Hippocampal formation (tissue), 2 donors: ENCODE measurements at places on chromosomes 7 and 10.

- DNase-seq, result no peak
Observed at GRCh38 chr10:29611781-29612381, 22.9 kb downstream of the SVIL start.

DNA sequence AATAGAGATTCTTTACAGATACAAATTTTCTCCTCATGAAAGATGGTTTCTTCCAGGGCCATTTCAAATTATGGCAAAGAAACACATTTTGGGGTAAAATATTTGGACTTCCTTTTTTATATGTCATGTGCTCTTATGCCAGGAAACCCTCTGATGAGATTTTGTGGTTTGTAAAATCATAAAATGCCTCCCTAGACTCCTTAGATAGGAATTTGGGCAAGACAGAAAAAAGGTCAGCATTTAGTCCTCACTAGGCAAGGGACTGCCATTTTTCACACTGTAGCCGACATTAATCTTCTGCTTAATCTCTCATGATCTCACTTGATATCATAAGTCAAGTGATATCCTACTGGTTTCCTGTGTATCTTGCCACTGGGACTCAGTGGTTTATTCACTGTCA lies 286.4 kb downstream of the ARHGAP12 start:
- no peak for DNase-seq

- DNase-seq, result no peak
Observed at GRCh38 chr7:101733713-101734475, 83.5 kb upstream of the CUX1 start.

DNA sequence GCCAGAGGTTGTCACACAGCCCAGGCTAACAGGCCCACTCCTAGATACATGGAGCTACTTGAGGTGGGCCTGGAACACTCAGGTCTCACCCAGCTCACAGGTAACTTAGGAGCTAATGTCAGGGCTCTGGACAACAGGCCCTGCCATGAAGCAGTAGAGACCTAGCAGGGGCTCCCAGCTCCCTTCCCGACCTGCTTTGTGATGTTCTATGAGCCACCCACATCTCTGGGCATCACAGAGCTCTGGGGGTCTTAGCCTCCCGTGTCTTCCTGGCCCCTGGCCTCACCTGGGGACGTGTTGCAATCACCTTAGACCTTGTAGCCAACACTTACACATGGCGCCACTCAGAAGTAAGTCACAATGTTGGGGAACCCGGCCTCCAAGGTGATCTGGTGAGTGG lies 12.4 kb downstream of the WDFY4 start:
- DNase-seq, result no peak

DNA sequence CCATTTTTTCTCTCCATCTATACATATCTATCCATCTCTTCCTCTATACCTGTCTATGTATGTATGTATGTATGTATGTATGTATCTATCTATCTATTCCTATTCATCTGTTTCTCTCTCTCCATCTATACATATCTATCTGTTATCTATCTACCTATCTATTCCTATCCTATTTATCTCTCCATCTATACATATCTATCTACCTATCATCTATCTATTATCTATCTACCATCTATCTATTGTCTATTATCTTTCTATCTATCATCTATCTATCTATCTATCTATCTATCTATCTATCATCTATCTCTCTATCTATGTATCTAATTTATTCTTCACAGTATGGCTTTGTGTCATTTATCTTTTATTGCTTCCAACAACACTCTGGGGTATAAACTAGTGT lies 1124.4 kb downstream of the TYW1 start:
- no peak for DNase-seq

DNA sequence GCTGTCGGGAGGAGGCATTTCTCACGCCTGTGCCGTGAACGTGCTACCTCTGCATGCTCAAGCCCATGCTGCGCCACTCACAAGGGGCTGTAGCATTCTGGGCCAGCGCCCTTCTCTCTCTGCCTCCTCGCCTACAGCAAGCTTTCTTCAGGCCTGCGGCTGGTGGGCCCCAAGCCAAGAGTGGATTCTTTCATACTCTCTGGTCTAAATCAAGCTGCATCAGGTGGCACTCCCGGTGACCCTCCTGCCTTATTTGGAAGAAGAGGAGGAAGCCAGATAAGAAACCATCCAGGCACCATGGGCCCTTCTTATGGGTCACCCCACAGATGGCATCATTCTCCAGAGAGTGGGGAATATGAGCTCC lies 86.7 kb upstream of the DUSP5 start:
- DNase-seq, result no peak

GRCh38 chr7:77403957-77404356 lies 12.2 kb downstream of the GSAP start:
- no peak for DNase-seq

DNA sequence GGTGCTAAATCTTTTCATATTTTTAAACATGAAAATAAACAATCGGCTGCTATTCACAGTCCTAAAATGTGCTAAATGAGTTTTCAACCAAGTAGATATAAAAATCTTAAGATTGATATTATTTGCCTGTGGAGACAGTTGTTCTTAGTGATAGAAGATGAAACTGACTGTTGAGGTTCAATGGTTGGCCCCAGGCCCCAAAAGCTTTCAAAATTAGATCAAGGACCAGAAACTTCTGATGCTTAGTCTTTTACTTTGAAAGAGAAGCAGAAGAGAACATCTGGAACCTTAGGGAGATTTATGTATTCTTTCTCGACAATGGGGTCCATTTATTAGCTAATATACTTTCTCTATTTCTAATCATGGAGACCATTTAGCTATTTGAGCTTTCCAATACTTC lies 155.8 kb downstream of the REEP3 start:
- no peak for DNase-seq

DNA sequence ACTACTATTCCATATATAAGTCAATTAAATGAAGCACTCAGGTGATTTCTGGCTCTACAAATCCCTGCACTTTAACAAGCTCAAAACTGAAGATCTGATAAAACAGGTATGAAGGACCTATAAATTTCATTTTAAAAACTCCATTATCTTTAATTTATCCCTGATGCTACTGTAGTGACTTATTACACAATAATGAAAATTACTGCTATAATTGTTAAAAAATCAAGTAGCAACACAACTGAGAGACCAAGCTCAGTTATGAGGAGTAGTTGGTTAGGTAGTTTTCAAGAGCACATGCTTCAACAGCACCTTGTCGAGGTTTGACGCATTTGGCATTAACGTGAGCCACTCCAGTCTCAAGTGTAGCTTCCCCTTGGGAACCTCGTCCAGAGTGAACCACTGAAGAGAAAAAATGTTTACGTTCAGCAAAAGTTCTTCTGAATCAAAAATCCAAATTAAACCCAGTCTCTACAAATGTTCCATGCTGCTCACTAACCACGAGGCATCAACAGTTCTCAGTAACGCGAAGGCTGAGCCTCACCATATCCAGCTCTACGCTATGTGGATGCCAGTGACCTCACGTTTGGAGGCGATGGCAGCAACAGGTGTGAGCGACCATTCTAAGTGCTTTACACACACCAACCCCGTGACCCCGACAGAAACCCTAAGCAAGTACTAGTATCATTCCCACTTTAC lies 55.3 kb upstream of the NCAPG2 start:
- no peak for DNase-seq

GRCh38 chr10:46028584-46029460 lies 1.6 kb downstream of the NCOA4 start:
- DNase-seq, result peak; percentile 63

GRCh38 chr7:149125189-149125862 lies 798 bp downstream of the ZNF425 start:
- peak; percentile 32 for DNase-seq

DNA sequence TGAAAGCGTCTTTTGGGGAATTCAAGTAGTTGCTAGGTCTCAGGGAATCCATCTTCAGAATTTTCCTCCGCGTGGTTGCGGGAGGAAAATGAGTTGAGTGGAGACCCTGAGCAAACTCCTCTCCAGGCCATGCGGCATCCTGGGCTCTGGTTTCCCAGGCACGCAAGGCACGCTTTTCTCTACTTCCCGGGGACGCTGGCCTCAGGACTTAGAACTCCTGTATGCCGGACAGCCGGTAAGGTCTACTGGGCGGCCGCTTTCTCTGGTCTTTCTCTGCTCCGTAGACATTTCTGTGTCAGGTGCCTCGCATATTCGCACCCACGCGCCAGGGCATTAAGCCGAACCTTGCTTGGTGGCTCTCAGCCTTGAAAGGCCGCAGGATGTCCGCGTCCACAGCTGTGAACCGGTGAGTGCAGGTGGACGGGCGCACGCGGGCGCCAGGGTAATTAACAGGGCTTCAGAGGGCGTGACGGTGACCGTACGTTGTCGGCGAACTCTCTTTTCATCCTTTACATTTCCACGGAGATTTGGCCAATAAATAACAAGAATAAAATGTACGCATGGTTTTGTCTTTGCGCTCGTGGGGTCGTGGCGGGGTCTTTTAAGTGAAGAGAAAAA lies 992 bp upstream of the RBM20 start:
- no peak for DNase-seq

GRCh38 chr7:140165422-140165821 lies 11.4 kb downstream of the KDM7A start:
- DNase-seq, result no peak

DNA sequence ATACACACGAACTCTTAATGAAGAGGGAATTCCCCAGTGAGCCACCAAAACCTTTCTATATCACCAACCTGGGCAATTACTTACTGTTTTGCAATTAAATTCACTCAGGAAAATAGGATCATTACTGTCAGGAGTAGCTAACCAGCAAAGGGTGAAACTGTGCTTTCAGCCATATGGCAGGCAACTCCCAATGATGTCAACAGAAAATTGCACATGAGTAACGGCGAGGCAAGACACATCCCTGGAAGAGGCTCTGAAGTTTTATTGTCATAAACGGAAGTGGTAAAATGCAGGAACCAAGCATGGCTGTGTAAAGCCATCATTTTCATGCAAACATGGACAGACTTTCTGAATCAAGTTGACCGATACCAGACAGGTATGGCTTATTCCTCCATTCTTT lies 548.9 kb upstream of the AUTS2 start:
- DNase-seq, result no peak

DNA sequence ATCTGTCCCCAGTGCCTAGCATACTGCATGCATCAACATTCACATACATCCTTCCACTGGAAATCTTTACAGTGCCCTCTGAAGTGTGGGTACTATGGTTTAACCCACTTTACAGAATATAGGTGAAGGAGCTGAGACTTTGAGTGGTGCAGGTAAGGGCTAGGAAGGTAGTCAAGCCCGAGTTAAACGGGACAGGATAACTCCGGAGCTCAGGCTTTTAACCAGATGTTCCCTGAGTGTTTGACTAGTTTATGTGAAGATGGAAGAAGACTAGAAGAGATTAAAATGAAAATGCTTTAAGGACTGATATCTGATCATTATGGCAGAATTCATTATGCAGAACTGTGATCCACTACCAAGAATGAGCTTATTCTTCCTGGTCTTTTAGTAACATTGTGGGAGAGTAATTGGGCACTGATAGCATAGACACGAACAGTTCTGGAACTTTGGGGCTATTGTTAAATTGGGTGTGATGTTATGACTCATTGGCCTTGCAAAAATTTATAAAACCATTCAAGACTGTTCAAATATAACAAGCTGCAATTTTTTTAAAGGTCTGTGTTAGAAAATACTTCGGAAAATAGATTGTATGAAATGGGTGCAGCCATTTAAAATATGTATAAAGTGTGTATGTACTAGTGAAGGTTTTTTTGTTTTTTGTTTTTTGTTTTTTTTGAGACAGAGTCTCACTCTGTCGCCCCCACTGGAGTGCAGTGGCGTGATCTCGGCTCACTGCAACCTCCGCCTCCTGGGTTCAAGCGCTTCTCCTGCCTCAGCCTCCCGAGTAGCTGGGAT lies 4.4 kb downstream of the CUL1 start:
- no peak for DNase-seq

DNA sequence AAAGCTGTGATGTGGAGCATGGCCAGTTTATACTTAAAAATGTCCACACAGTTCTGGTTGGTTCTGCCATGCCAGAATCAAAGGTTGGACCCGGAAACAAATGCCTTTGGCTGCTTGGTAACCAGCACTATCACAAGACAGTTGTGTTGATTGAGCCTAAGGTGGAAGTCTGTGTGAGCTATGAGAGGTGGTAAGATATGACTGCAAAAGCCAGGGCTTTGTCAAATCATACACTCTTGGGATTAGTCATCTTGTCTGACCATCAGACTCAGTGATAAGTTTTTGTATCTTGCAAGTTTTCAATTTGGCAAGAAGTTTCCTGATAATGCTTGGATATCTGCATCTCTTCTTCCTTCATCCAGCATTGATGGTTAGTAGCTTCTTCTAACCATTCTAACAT lies 35.5 kb downstream of the GPR141 start:
- no peak for DNase-seq

DNA sequence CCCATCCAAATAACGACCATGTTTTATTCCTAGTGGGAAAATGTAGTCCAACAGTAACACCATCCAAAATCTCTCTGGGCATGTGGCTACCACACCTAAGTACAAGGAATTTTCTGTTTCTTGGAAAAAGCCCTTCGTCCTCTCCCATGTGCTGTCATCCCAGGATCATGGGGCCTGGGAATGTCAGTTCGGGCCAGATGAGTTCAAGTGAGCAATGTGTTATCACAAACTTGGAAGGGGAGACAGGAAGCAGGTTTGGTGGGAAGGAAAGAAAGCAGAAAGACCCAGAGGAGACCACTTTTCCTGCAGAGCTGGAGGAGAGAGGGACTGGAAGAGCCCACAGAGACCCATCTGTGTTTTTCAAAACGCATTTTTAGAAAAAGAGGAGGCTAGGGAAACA lies 110.8 kb downstream of the PLXNA4 start:
- no peak for DNase-seq

DNA sequence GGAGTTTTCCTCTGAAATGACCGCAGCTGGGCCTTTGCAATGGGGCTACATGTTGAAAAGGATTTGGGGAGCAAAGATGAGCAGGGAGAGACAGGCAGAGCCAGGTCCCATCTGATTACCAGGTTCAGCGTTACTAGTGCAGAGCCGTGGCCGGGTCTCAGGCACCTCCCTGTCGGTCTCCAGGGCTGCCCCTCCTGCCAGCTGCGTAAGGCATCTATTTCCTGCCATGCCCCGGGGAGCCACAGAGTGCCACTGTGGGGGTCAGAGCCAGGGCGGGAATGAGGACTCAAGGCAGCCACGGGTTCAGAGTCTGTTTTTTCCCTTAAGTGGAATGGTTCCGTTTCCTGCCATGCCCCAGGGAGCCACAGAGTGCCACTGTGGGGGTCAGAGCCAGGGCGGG lies 382.6 kb upstream of the SHH start:
- DNase-seq, result no peak

DNA sequence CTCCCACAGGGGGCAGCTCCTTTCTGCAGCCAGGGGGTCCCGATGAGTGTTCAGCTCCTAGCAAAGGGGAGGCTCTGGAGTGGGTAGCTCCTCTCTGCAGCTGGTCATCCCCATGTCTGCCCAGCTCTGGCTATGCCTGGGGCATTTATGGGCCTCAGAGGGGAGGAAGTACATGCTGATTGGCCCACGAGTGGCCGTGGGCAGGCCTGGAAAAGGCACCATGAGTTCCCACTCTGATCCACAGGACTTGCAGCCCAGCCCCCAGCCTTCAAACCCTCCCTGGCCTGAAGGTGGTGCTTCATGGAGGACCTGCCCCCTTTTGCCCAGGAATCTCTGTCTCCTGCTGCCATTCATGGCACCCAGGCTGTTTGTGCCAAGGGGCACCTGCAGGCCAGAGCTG lies 268.8 kb downstream of the DNAJB6 start:
- DNase-seq, result no peak

- DNase-seq, result no peak
Observed at GRCh38 chr7:155265961-155266360, 31.7 kb upstream of the INSIG1 start.

GRCh38 chr7:151876899-151877777 lies at the start of gene PRKAG2:
PRKAG2 (minus strand) TSS chr7:151877115; CDS start chr7:151876620, 495 bp downstream.
- no peak for DNase-seq
